CD14-positive monocyte (primary cell): ENCODE measurements at places on chromosomes 7 and 10.

DNA sequence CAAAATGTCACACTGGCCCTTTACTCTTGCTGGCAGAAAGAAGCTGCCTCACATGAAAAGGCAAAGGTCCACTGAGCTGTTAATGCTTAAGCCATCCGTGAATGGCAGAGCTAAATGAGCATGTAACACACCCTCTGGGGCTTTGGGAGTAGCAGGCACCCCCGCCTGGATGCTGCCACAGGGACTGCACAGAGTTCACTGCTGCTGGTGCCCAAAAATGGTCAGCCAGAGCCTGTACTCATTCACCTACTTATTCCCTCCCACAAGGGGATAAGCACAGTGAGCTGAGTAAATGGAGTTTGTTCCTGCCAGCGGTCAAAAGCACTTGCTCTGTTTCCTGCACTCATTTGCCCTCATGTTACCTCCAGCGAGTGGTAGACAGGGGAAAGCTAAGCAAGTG is 374.0 kb upstream of the STEAP1 start:
- no peak for DNase-seq

GRCh38 chr10:130914367-130914766 is 397.2 kb downstream of the TCERG1L start:
- no peak for DNase-seq

DNA sequence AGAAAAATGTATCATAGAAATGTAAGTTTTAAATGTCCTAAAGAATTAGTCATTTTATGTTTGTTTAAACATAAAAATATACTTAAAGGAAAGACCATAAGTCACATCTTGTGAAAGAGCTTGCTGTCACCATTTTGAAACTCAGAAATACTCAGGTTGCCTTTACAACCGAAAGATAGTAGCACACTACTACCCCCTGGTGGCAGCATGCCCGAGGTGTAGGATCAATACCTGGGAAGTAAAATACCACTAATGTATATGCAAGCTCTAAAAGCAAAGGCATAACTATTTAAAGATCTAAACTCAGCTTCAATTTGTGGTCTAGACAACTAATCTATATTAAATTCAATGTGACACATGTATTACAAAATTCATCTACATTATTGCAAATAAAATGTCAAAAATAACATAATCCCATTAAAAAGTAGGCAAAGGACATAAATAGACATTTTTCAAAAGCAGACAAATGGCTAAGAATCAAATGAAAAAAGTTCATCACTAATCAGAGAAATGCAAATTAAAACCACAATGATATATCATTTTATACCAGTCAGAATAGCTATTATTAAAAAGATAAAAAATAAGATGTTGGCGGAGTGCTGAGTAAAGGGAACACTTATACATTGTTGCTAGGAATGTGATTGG is 47.7 kb upstream of the FGL2 start:
- DNase-seq = peak; percentile 89

DNA sequence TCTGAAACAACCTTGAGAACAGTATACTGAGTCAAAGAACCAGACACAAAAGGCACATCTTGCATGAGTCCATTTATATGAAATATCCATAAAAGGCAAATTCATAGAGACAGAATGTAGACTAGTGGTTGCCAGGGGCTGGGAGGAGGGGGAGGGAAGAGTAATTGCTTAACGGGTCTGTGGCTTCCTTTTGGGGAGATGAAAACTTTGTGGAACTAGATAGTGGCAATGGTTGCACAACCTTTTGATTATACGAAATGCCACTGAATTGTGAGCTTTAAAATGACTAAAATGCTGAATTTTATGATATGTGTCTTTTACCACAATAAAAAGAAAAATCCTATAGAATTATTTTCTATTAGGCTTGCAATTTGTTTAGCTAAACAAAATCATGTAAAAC is 16.8 kb downstream of the ADRB1 start:
- peak; percentile 75 for DNase-seq

- no peak for DNase-seq
Measured at GRCh38 chr7:147406521-147407135, 1183.9 kb upstream of the C7orf33 start.

DNA sequence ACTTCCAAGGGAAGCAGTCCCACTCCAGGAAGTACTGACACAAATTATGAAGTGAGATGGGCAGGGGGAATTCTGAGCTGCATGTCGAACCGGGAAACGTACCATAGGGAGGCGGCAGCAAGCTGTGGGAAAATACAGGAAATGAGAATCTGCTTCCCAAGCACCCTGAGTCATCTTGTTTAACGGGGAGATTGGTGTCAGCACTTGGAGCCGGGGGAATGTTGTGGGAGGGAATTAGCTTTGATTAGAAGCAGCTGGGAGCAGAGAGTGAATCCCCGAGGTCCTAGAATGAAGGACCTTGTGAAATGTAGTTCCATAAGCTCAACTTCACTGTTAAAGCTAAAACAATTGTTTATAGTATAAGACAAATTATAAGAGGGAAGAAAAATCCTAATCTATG is 141.4 kb upstream of the PRKCQ start:
- DNase-seq = no peak

GRCh38 chr10:110568055-110568735 is 700 bp downstream of the SMC3 start:
- no peak for DNase-seq

GRCh38 chr10:69055241-69055640 is 32.7 kb upstream of the SRGN start:
- no peak for DNase-seq

- DNase-seq = no peak
Measured at GRCh38 chr7:67857698-67858097, 861.1 kb downstream of the TYW1 start.

DNA sequence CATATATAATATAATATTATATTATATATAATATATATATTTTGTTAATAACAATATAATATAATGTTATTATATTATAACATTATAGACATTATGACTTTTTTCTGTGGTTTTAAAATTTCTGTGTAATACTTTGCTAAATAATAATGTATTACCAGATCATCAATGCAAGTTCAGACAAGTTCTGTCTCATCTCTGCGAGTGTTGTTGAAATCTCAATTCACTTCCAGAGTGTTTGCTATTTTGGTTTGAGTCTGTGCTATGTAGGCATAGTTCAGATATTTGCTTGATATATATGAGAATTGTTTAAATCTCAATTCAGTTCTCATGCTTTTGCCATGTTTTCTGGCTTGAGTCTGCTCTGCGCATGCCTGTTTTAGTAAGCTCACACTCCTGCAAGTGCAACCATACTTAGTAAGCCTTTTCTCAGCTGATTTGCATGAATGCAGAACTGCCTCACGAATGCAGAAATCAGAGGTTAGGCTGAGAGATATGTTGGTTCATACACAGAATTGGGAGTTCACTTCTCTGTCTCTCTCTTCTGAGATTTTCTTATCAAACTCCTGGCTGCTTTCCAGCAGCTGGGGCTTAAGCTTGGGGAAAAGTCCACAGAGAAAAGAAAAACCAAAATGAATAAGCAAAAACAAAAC is 830.2 kb upstream of the SORCS1 start:
- DNase-seq = no peak

GRCh38 chr7:73354196-73354595 is 26.2 kb downstream of the FKBP6 start:
- no peak for DNase-seq

- no peak for DNase-seq
Measured at GRCh38 chr7:8321312-8321711, 59.3 kb upstream of the ICA1 start.

- no peak for DNase-seq
Measured at GRCh38 chr7:142355328-142355727, 97.5 kb upstream of the PRSS58 start.

DNA sequence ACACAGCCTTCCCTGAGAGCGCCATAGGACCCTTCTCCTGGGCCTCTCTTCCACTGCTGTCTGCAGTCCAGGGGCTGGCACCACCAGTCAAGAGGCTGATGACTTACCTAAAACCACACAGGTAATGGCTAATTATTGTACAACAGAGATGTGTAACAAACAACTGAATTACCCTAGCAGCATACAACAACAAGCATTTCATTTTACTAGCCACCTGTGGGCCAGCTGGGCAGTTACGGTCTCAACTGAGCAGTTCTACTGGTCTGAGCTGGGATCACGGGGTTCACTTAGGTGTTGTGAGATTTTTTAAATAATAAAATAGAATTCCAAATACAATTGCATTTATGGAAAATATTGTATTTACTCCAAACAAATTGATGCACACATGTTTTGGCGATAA is 431.9 kb downstream of the TNS3 start:
- no peak for DNase-seq

- peak; percentile 73 for DNase-seq
Measured at GRCh38 chr10:75399461-75400162, 2.0 kb downstream of the ZNF503 start.

DNA sequence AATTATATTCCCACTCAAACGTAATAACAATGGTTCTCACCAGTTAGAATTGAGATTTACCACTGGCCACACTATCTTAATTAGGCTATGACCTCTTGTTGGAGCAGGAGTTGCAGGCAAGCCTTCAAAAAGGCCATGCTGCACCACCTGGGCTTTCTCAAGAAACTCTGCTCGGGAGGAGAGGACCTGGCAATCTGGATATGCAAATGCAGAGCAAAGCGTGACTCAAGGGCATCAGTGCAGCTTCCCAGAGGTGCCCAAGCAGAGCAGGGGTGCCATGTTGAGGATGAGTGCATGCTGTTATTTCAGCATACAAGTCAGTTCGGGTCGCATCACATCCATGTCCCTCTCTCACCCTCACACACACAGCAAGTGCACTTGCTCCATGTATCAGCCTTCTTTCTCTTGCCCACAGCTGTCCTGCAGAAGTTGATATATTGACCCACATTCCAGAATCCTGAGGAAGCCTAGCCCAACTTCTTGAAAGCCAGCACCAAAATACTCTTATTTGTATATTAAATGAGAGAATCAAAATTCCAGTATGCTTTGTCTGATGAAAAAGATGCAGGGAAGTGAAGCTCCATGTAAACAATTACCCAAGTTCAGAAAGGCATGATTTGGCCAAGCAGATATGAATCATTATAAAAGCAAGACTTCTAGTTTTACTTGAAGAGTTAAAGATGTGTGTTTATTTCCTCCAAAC is 55.7 kb upstream of the IL6 start:
- DNase-seq = no peak

GRCh38 chr7:129073738-129074137 is 18.8 kb upstream of the TNPO3 start:
- DNase-seq = peak; percentile 44

DNA sequence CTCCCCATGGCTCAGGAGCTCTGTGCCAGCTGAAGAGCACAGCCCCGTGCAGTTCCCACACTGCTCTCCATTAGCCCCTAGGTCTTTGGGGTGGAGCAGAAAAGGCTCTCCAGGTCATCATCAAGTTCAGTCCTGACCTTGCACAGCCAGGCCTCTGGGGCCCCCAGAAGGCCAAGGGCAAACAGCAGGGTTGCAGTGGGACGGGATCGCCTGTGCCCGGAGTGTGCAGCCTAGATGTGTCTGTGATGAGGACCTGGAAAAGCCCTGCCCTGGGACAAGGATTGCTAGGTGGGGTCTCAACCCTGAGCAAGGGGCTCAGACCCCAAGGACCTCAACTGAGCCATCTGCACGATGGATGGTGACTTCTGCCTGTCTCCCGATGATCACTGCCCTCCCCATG is 549 bp downstream of the INMT start:
- no peak for DNase-seq

DNA sequence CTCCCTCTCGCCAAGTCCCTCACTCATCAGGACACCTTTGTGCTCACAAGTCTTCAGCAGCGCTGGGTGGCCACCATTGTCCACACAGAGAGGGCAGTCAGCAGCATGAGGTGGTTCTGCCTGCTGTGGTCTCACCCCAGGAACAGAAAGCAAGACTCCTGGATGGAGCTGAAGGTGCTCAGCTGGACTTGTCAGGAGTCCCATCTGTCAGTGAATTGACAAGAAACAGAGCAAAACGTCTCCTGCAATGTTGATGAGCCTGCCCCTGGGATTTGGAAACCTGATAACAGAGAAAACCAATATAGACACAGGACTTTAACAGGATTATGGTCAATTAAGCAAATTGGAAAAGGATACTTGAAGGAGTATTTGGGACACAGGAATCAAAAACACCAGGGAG is 122.2 kb upstream of the PRSS58 start:
- no peak for DNase-seq

- peak; percentile 5 for DNase-seq
Measured at GRCh38 chr7:25389489-25390106, 161.3 kb upstream of the NPVF start.

GRCh38 chr10:6140965-6141295 is 52.1 kb downstream of the RBM17 start:
- DNase-seq = no peak

- no peak for DNase-seq
Measured at GRCh38 chr7:25789701-25790640, 362.0 kb upstream of the NFE2L3 start.
